ENCODE measurements at places on chromosomes 5 and 9.

DNA sequence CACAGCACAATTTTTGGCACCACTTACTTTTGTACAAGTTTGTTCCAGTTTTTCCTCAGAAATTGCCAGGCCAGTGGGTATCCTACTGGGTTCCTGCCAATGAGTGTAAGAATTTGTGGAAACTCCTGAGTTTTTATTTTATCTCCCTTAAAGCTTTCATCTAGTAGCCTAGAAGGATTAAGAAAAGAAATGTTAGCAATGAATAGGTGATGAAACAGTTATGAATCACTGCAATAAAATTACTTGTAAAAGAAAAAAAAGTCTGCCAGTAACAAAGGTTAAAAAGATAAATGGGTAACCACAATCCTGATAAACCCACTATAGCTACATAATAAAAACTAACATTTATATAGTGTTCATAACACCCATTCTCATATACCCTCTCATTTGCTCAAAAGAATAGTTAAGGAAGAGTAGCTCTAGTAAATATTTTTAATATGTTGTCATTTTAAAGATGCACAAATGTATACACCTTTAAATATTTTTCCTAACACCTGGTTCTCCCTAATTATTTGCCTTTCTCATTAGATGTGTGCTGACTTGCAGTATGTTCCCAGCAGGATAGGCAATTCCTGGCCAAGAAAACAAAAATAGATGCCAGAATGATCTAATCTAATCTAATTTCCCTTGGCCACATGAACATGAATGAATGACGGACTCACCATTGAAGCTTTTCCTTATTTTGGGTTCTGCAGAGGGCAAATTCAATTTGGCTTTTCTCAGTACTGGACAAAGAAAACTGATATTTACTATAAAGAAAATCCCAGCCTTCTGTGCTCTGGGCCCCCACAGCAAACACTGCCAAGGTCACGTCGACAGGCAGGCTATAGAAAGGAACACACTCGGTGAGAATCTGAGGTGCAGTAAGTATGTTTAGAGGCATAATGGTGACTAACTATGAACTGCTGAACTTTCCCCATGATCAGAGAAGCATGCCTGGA lies 26.4 kb downstream of the ERAP1 start:
- DNase-seq, result no peak

GRCh38 chr9:32069969-32070368 lies 314.5 kb upstream of the ACO1 start:
- no peak for DNase-seq

GRCh38 chr5:31847354-31847753 lies 208.4 kb downstream of the PDZD2 start:
- no peak for DNase-seq

DNA sequence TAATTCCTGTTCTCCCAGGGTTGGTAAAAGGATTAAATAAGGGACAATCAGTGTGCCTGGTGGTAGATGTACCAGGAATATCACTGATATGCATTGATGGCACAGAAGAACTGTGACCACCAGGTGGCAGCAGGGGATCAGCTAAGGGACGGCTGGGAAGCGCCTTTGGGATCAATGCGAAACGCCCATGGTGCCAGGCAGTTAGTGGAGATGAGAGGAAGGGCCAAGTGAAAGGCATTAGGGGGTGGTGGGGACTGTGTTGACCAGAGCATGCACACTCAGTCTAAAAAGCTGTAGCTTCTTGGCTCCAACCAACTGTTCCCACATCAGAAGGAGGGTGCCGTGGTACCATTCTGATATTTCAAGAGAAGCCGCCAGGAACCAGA lies 55.6 kb downstream of the ARHGEF37 start:
- DNase-seq, result peak; percentile 74

GRCh38 chr9:132504488-132504887 lies 77.9 kb upstream of the BARHL1 start:
- DNase-seq, result no peak

DNA sequence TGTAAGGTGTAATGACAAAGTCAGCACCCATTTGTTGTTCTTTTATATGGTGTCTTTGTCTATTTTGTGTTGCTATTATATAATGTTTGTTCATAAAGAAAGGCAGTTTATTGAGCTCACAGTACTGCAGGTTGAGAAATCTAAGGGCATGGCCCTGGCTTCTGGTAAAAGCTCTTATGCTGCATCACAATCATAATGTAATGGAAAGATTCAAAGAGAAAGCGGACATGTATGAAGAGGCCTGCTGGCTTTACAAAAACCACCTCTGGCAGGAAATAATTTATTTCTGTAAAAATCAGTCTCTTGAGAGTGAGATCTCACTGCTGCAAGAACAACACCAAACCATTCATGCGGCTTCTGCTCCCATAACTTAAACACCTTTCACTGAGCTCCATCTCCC lies 746.7 kb upstream of the FAM174A start:
- DNase-seq, result no peak

- DNase-seq, result no peak
These were observed 70.2 kb downstream of the ECPAS start for GRCh38 chr9:111413996-111414395.

DNA sequence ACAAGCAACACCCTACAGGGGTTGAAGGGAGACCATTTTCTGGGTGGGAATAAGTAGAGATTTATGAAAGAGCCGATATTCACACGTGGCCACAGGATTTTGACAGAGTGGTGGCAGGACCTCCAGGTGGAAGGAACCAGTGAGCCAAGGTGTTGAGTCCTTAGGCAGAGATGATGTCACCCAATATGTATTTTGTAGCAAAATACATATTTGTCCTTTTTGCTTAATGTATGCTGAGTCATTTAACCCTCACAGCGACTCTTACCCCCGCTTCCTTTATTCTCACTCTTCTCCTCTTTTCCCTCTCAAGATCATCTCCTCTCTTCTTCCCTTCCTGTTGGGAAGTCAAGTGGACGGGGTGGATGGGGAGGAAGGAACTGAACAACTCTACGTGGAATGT lies 215.7 kb upstream of the S1PR3 start:
- DNase-seq, result no peak

- DNase-seq, result no peak
These were observed 1143.2 kb upstream of the CDH6 start for GRCh38 chr5:30050056-30050815.

GRCh38 chr9:86281593-86282076 lies 703 bp downstream of the ISCA1 start:
- no peak for DNase-seq

- no peak for DNase-seq
These were observed 87.0 kb upstream of the SPRY4 start for GRCh38 chr5:142411656-142412425.

GRCh38 chr5:156411185-156411613 lies 84.2 kb downstream of the SGCD start:
- DNase-seq, result no peak

- DNase-seq, result no peak
These were observed 132.0 kb upstream of the GRIA1 start for GRCh38 chr5:153358315-153358976.

DNA sequence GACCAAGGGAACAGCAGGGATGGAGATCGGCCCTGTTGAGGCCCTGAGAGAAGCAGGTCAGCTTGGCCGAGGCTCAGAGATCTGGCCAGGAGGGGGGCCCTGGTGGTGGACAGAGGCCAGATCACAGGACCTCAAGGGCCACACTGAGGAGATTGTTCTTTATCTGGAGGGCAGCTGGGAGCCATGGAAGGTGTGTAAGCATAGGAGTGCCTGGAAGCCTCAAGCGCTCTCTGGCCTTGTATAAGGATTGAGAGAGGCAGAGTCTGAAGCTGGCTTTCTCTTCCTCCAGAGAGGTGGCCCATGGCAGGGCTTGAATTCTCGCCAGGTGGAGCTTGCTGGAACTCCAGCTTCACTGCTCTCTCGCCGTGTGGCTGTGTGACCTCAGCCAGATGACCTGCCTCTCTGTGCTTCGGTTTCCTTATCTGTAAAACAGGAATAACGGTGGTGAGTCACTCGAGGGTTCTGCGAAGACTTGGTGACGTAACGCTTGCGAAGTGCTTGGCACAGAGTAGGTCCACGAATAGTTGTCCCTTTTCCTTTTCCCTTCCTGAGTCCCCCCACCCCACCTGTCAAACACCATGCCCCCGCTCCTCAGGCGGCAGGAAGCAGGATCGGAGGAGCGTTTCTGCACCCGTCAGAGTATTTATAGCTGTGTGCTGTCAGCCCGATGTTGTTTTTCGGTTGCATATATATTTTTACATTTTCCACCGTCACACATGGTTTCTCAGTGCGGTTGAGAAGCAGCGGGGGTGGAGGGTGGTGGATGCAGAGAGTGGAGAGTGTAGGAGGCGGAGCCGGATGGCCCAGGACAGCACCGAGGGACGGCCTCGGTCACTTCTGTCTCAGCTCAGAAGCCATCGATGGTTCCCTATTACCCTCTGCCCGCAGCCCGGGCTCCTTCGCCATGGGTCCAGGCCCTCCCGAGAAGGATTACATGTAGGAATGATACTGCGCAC lies 17.0 kb upstream of the CRB2 start:
- no peak for DNase-seq

DNA sequence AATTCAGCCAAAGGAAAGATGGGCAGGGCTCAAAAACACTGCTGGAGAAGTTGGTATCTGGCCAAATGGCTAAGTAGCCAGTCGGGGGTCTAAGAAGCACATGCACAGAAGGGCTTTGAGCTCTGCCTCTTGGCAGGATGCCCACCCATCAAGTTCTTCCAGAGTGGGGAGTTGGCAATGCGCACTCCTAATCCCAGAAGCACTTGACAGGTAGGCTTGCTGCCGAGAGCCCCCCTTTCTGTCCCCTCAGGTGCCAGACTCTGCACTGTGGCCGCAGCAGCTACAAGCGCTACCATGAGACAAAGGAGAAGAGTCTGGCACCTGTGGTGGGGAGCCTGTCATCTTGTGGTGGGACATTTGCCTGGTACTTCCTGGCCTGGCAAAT lies 252.9 kb upstream of the SLC24A2 start:
- peak; percentile 69 for DNase-seq

DNA sequence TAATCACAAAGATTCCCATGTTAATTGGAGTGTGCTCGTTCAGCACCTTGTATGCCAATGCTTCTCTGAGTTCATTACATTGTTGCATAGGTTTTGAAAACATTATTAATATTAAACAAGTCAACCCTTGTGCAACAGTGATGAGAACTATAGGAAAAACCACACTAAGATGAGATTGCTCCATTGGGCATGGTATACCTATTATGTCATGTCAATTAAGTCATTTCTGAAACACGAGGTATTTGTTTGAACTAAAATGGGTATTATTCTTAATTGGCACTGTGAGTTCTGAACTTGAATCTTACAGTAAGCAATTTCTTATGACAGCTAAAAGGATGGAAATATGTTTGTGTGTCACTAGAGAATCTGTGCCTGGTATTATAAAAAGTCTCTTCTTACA lies 447.7 kb downstream of the EFNA5 start:
- DNase-seq, result no peak

DNA sequence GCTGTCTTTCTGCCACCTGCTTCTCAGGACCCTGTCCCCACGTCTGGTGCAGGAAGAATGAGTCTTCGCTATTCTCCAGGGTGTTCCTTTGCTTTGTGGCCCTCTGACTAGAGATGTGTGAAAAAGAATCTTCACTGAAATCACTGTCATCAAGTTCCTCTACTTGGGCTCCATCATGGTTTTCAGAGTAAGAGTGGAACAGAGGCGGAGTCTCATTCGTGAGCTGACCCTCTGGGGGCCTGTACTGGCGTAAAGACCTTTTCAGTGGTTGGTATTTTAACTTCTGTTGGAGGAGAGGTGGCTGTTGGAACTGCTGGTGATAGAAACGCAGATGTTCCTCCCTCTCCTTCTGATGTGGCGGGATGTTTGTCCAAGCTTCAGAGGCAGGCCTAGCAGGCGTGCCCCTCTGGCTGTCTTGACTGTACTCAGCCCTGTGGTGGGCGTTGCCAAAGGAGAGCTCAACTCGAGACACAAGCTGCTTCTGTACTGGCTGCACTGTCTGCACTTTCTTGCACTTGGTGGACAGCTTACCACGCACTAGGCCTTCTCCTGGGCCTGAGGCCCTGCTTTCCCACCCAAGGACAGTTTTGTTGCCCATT lies 72.0 kb downstream of the KIF24 start:
- DNase-seq, result no peak

Measured in NCI-H2081 (cell line).